Heart right ventricle (tissue), 16 donors: ENCODE measurements at places on chromosomes 3 and 15.

- no peak for DNase-seq
Measured at GRCh38 chr3:123080864-123081562, 14.2 kb downstream of the PDIA5 start.

DNA sequence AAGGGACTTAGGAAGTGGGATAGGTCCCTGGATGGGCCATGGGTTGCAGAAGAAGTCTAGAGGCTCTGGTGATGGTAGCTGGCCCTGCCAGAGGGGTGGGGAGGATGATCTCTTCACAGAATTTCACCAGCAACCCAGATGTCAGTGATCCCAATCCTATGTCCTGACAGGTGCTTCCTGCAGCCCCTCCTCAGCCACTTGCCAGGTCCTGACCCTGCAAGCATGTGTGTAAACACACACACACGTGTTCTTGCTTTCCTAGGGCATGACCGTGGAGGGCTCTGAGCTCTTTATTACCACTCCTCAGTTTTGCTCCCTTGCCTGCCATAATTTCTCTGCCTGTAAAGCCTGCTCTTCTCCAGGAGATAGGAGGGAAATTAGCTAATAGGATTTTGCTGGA lies 12.5 kb downstream of the TEX264 start:
- no peak for DNase-seq

GRCh38 chr3:47577583-47578118 lies 1.0 kb downstream of the CSPG5 start:
- DNase-seq: no peak

DNA sequence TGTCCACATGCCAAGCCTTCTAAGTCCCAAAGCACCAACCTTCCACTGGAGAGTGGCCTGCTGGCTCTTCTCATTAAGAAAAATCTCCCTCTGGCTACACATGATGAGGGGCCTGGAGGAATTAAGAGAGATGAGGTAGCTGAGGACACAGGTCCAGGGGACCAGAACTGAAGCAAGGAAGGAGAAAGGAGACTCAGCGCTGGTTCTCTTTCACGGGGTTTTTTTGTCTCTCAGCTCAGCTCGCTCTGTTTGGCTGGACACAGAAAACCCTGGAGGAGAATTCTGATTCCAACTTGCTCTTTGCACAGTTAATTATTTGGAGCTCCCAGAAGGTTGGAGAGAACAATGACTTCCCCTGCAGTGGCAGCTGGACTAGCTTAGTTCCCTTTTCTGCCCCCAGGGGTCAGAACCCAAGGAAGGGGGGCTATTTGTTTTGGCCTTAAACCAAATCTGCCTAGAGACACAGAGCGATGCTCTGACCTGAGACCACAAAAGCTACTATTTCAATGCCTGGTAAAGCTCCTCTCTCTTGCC lies 507.6 kb downstream of the FHIT start:
- peak; percentile 9 for DNase-seq

- DNase-seq: no peak
Measured at GRCh38 chr15:37057831-37058230, 42.5 kb downstream of the MEIS2 start.

DNA sequence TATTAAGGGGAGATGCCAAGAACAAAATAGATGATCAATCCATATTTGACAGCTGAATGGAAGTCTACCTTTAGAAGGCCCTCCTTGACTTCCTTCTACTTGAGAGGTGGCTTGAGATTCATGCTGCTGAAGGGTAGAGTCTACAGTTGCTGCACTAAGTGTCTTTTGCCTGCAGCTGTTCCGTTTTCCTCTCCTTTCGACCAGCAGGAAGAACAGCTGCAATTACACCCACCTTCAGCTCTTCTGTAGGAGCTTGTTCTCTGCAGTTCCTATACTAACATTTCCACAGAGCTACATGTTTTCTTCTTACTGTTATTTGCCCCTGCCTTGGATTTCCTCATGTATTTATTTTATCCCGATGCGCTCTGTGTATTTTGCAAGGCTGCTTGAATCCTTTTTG lies 79.1 kb downstream of the ARRDC4 start:
- no peak for DNase-seq

DNA sequence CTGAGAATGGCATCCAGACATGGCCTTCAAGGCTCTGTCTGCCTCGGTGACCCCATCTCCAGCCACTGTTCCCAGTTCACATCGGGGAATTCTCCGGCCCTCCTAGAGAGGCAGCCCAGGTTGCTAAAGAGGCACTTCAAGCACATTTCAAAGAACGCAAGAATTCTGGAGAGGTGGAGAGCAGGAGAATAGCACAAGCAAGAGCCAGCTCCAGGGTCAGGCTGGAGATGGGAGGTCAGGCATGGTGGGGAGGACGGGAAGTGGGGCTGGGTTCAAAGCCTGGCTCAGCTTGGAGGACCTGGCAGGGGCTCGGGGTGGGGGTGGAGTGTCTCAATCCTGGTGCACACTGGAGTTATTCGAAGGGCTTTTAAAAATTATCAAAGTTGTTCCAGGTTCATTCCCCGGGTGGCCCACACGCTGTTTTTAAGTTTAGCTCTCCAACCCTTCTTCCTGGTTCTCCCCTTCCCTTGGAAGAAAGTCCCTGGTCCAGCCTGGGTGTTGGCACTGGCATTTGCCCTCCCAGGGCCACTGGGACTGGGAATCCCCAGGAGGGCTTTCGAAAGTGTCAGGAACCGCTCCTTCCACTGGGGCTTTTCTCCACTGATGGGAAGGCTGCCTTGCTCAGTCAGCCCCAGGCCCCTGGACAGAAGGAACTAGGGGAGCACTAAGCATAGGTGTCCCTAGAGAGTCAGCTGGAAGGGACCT lies 35.8 kb downstream of the ZNF710 start:
- DNase-seq: no peak

- DNase-seq: no peak
Measured at GRCh38 chr3:33054100-33055092, 42.5 kb downstream of the GLB1 start.
